Muscle of arm (tissue), 14 donors: ENCODE measurements at places on chromosomes 12 and 14.

GRCh38 chr12:78494911-78495310 is 369.7 kb upstream of the SYT1 start:
- no peak for DNase-seq

DNA sequence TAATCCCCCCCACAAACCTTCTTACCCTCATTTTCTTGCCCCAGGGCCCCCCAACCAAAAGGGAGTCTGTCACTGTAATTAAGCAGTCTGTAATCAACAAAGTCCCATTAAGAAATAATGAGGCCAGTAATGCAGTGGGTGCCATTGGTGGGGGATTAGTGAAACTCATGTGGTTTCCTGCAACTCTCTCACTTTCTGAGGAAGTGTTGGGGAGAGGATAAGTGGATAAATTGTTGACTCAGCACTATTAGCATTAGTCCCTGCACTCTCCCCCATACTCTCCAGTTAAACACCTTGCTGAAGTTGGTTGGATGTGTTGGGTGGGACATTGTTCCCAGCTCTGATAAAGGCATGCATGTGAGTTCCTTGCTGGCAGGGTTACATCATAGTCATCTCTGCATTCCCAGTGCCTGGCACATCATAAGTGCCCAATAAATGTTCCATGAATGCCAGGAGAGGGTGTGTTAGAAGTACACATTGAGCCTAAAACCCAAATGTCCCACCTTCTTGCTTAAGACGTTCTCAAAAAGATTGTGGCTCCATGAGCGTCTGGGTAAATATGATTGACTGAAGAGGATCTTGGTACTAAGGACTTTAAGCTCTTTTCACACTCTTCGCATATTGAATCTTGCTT is 45.8 kb upstream of the HOXC13 start:
- no peak for DNase-seq

DNA sequence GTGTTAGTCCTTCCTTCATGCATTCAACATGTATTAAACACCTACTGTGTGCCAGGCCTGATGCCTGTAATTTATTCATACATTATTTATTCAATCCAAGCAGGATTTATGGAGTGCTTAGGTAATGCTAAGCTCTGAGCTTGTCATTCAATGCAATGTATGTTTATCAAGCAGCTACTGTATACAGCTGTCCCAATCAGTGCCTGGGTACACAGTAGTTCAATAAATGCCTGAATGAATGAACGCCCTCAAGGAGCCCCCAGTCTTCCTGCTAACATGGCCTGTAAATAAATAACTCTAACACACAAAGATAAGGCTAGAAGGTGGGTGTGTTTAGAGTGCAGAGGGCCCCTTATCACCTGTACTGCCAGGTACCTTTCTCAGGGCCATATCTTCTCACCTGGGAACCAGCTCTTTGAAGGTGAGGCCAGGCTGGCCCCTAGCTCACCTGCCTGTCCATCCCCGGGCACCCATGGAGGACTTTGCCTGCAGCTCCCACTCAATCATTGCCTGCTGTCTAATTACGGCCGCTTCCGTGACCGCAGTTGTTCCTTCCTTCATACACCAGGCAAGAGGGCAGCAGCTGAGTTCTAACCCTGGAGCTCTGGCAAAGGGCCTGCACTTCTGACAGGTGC is 20.0 kb upstream of the KDM2B start:
- DNase-seq, result no peak

DNA sequence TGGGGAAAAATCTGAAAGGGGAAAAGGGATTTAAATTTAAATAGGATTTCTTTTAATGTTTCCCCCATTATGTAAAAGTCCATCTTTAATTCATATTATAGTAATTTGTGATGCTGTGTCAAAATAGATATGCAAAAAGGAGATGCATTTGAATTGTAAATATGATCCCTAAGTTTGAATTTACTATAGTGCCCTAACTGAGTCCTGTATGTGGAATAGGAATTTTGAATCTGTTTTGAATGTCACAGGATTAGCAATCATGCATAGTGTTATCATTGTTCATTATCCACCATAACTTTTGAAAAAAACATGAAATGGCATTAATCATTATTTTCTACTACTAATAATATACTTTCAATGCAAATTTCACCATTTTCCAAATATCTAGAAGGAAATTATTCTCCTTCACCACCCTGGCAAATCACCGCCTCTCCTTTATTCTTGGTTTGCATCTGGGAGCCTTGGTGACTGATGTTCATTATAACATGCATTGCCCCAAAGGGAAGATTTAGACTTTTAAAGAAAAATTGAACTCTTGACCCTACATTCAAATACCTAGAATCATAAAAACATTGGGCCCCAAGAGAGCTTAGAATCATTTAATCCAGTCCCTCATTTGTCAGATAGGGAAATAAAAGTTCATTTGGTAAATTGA is 341.5 kb upstream of the TMPO start:
- no peak for DNase-seq

DNA sequence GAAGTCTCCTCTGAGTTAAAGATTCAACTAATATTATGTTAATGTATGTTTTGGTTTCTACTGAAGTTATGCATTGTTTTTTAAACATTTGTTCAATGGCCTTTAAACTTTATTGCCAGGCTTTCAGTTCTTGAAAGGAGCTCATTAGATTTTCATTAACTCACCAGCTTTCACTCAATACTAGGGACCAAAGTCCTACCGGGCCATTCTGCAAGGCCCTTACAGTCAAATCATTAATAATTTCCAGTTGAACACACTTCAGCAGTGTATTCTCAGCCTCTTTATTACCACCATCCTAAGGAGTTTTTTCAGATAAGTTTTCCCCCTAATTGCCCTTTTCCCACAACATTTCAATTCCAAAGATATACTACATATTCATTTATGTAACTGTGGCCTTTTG is 409.2 kb downstream of the DIO2 start:
- no peak for DNase-seq

- DNase-seq, result no peak
Observed at GRCh38 chr12:108348842-108349241, 9.7 kb upstream of the CMKLR1 start.

GRCh38 chr12:33721561-33721960 is 281.9 kb upstream of the SYT10 start:
- DNase-seq, result no peak

- no peak for DNase-seq
Observed at GRCh38 chr12:53048033-53048779, 1.7 kb upstream of the TNS2 start.

DNA sequence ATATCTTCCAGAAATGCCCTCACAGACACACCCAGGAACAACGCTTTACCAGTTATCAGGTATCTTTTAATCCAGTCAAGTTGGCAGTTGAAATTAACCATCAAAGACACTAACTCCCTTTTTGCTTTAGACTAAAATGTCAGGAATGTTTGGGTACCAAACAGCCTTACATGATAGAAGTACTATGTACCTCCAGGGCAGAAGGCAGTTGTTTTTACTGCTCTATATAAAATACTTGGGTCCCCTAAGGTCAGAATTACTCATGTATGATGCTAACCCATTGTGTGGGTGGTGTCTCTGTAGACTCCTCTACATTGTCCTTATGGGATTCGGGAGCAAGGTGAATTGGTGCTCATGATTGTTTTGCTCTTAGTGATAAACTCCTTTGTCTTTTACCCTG is 492.5 kb upstream of the FLRT2 start:
- DNase-seq, result no peak

- no peak for DNase-seq
Observed at GRCh38 chr12:8675591-8676036, 13.0 kb upstream of the MFAP5 start.

DNA sequence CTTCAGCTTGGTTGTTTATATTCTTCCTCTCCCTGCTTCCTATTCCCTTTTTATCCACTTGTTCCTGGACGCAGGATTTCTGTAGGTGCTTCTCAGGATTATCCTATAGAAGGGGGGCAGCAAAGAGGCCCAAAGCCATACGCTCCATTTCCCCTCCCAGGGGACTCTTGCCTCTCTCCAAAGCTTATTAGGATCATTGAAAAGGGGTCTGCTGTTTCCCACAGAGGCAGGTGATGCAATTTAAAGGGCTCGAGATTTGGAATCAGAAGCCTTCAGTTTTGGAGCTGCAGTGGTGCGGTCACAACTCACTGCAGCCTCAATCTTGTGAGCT is 31.5 kb upstream of the SYNDIG1L start:
- DNase-seq, result no peak

DNA sequence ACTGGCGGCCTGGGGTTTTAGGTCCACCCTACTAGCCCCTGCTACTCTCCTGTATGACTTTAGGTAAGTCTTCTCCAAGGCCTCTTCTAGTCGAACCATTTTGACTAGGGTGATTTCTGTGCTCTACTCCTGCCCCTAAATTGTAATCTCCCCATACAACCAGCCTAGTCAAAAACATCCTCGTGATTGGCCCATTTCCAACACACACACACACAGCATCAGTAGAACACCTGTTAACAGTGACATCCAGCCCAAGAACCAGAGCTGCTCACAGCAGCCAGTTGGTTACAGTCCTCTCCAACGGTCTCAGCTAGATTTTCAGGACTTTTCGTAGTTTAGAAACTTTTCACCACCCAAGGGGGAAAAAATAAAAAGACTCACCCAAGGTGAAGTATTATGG is 30.9 kb downstream of the NT5DC3 start:
- no peak for DNase-seq

DNA sequence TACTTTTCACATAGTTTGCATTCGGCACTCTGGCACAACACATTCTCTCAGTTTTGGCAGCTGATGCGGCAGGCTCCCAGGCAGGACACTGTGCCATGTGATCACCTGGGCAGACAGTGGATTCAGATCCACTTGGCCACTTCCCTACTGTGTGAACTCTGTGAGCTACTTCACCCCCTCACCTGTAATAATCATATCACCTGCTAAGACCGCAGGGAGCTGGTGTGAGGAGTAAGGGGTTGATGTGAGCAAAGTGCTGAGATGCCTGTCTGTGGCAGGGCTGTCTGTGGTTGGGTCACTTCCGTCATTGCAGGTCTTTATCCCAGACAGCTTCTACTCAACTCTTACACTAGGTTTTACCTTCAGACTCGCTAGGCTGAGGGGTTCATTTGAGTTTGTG is 50.4 kb upstream of the AMN start:
- DNase-seq, result no peak

GRCh38 chr12:87085286-87085685 is 829.1 kb upstream of the MGAT4C start:
- no peak for DNase-seq

DNA sequence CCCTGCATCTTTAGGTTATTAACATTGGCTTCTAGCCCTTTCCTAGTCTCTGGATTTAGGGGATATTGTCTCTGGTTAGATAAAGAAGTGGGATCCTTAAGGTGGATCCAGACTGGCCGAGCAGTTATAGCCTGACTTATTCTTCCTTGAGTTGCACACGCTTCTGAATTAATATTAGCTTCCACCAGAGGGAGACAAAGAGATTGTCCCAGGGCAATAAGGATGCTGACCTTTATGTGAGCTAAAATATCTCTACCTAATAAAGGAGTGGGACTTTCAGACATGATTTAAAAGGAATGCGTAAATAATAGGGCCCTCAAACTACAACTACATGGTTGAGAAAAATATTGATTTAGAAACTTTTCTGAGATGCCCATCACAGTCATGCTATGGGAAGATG is 139.7 kb downstream of the SLCO1B3 start:
- no peak for DNase-seq

GRCh38 chr14:74955229-74956026 is at the start of gene PGF:
TSS of gene PGF (minus strand) at chr14:74955597. CDS start at chr14:74955242, 355 bp downstream.
- DNase-seq, result no peak

- DNase-seq, result no peak
Observed at GRCh38 chr12:87323369-87323768, 705.8 kb downstream of the C12orf50 start.

DNA sequence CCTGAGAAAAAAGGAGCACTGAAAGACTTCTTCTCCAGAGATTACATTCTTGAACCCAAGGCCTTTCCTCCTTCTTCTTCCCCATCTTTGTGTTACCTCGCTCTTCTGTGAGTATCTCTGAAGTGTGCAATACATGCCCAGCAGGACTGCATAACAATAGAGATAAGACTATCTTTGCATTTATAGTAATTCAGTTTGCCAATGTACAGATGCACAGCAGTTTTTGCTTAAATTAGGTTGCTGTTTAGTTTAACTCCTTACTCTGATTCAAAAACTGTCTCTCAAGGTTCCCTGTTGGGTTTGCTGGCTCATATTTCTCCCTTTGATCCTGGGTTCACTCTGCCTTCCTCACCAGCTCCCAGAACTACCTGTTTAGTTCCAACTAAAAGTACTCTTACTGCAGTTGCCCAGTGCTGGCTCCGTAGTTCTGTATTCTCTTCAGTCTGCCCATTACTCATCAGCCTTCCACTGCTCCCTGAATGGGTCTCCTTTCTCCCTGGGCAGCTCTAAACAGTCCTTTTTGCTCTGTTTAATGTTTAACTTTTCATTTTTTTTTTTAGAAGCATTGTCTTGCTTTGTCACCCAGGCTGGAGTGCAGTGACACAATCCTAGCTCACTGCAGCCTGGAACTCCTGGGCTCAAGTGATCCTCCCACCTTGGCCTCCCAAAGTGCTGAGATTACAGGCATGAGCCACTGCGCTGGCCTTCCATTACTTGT is 180.6 kb upstream of the CAND1 start:
- no peak for DNase-seq

DNA sequence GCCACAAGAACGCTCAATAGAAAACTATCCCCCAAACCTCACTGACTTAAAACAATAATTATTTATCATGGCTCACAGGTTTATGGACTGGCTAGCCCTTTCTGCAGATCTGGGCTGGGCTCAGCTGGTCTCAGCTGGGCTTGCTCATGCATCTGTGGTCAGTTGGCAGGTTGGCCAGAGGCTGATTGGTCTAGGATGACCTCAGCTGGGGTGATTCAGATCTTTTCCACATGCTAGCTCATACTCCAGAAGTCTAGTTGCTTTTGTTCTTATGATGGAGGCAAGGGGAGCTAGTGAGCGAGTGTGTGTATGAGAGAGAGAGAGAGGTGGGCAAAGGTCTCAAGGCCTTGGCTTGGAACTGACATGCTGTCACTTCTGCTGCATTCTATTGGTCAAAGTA is 181.2 kb upstream of the NRXN3 start:
- no peak for DNase-seq

- no peak for DNase-seq
Observed at GRCh38 chr12:77382096-77382742, 316.9 kb upstream of the E2F7 start.

- no peak for DNase-seq
Observed at GRCh38 chr12:102483466-102483865, 3.1 kb upstream of the IGF1 start.

GRCh38 chr12:27814411-27814810 is 34.4 kb upstream of the MANSC4 start:
- DNase-seq, result no peak

- no peak for DNase-seq
Observed at GRCh38 chr12:89695830-89696229, 12.8 kb downstream of the ATP2B1 start.

GRCh38 chr14:61233436-61233956 is 47.6 kb downstream of the TMEM30B start:
- DNase-seq, result no peak

DNA sequence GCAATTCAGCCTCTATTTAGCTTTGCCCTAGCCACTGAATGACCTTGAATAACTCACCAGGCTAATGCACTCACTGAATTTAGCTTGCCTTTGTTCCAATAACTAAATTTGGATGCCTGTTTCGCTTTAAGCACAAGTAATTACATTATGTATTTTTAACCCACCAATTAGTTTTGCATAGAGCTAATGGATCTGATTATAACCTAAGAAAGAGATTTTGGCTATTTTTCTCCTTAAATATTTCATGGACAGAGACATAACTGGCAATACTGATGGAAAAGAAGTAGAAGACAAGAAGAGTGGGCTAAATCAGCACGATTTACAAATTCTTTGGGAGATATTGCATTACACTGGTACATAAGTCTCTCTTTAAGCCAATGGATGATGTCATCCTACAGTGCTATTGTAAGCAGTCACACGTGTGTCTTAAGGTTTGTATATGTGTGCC is 85.7 kb downstream of the AKAP6 start:
- DNase-seq, result no peak

GRCh38 chr14:35420036-35420811 is 15.7 kb upstream of the NFKBIA start:
- no peak for DNase-seq
